ENCODE measurements at places on chromosomes 7 and 10. TPM values are rescaled to one million over a fixed set of nuclear protein-coding genes. Genes with fewer than 3 reads are reported as not detected.

- DNase-seq = peak; percentile 56
- peaks cover 17% of the 10 kb centered on the region for H3K4me1 ChIP-seq
- no peak overlapping the region for H3K4me3 ChIP-seq
- no peaks in the 10 kb centered on the region for H3K36me3 ChIP-seq
- H3K27me3 ChIP-seq = no peaks in the 10 kb centered on the region
These were observed 356.5 kb upstream of the ZNF32 start for GRCh38 chr10:44004913-44005787.

DNA sequence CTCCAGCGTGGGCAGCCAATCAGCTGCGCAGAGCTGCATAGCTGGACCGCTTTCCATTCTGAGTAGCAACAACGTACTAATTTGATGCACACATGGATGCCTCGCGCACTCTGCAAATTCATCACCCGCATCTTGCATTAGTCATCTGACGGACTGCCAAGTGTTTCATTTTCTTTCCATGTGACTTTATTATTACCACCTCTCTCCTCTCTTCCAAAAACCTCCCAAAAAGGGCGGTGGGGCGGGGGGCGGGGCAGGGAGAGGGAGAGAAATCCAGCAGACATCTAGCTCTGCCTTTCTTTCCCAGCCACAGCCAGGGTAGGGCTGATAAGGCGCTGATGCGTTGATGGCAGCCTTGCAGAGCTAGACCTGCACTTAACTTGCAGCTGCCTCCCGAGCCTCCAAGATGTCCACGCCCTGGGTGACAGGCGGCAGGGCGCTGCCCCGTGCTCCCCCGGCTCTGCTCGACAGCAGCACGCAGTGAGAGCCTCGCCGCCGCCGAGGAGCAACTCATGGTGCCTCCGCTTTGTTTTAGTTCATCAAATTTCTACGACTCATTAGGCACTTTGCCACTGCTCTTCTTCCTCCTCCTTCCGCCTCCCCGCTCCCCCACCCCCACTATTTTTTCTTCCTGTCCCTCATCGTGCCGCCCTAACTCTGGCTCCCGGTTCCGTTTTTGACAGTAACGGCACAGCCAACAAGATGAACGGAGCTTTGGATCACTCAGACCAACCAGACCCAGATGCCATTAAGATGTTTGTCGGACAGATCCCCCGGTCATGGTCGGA is 147.3 kb downstream of the CELF2 start:
- peak; percentile 75 for DNase-seq
- no peaks in the 10 kb centered on the region for H3K27me3 ChIP-seq

- DNase-seq = no peak
- no peaks in the 10 kb centered on the region for H3K27me3 ChIP-seq
- H3K36me3 ChIP-seq = no peaks in the 10 kb centered on the region
- no peaks in the 10 kb centered on the region for H3K4me1 ChIP-seq
- no peak overlapping the region for H3K4me3 ChIP-seq
- H3K27ac ChIP-seq = no peak overlapping the region
These were observed 71.0 kb downstream of the CASD1 start for GRCh38 chr7:94580601-94581000.

- DNase-seq = no peak
- no peak overlapping the region for H3K27ac ChIP-seq
- no peaks in the 10 kb centered on the region for H3K27me3 ChIP-seq
These were observed 189.7 kb downstream of the PTPRN2 start for GRCh38 chr7:158397885-158398284.

DNA sequence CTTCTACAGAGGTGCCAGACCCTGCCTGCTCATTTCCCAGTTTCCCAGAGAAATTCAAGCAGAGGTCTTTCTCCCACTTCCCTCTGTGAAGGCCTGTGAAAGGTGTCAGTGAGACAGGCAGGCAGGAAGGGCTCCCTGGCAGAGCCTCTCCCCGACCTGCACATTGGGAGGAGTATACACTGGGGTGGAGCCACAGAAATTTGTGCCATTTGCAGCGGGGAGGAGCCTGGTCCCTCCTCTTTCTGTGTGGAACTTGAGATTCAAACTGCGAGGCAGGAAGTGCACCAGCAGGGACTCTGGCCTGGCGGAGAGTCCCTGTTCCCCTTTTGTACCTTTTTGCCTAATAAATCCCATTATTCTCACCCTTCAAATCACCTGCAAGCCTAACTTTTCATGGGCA is 54.6 kb upstream of the OPN4 start:
- H3K4me1 ChIP-seq = peaks cover 23% of the 10 kb centered on the region
- no peaks in the 10 kb centered on the region for H3K36me3 ChIP-seq
- DNase-seq = no peak
- no peak overlapping the region for H3K4me3 ChIP-seq

DNA sequence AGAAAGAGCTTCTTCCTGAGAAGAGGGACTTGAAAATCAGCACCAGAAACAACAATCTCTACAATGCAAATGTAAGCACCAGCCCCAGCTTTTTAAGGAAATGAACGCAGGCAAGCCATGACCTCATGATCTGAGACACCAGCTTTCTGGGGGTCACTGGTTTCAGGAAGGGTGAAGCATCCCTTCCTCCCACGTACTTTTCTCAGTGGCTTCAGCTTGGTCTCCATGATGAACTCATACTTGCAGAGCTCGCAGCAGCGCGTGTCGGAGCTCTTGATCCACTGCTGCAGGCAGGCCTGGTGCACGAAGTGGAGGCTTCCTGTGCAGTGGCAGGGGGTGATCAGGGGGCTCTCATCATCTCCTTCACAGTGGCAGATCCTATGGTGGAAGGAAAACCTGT is 87.0 kb downstream of the ALOX5 start:
- DNase-seq = no peak
- no peaks in the 10 kb centered on the region for H3K4me1 ChIP-seq
- H3K27me3 ChIP-seq = no peaks in the 10 kb centered on the region
- no peaks in the 10 kb centered on the region for H3K36me3 ChIP-seq
- H3K4me3 ChIP-seq = no peak overlapping the region

DNA sequence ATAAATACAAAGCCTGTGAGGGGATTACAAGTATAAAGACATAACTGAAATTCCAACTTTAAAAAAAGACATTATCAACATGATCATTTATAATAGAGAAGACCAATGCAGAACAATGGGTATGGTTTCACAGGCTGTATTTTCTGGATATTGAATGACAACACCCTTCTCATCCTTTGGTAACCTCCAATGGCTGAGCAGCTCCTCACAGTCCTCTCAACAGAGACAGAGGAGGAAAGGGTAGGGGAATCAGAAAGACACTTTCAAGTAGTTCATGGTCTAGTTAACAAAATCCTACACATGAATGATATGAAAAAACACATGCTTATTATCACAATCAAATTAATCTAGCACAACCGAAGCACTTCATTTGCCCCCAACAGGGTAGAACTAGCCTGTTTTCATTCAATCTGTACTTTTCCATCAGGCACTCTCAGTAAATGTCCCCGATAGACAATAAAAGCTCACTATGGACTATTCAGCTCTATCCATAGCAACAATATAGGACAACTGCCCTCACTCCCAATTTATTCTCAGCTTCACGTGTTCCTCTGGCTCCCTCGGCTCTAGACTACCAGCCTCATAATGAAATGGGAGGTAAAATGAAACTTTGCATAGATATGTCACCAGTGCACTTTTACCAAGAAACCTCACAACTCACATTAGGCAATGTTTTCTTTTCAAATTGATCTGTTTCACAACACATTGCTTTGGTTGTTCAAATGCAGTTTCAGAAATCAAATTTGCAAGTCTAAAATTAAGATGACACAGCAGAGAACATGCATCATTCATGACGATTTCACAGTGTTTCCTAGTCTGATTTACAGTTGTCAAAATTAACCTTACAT is 211.4 kb downstream of the THSD7A start:
- no peak overlapping the region for H3K27ac ChIP-seq
- no peak for DNase-seq
- H3K4me1 ChIP-seq = no peaks in the 10 kb centered on the region
- H3K27me3 ChIP-seq = no peaks in the 10 kb centered on the region
- H3K4me3 ChIP-seq = no peak overlapping the region
- no peaks in the 10 kb centered on the region for H3K36me3 ChIP-seq

DNA sequence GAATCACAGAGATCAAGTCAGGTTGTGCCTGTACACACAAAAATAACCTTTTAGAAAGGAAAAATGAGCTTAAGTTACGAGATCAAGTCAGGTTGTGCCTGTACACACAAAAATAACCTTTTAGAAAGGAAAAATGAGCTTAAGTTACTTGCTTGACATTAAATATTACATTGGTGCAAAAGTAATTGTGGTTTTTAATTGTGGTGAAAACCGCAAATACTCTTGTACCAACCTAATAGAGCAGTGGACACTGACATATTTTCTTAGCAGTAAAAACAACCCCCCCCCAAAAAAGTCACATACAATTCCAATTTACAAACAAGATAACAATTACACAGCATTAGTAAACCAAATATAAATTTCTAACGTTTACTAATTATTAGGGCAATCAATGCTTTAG is 595.6 kb downstream of the GRM8 start:
- H3K36me3 ChIP-seq = no peaks in the 10 kb centered on the region
- no peaks in the 10 kb centered on the region for H3K4me1 ChIP-seq
- no peak overlapping the region for H3K27ac ChIP-seq
- DNase-seq = no peak
- no peaks in the 10 kb centered on the region for H3K27me3 ChIP-seq
- H3K4me3 ChIP-seq = no peak overlapping the region

GRCh38 chr10:62108759-62109586 is 159.7 kb downstream of the RTKN2 start:
- H3K4me3 ChIP-seq = no peak overlapping the region
- peaks cover 9% of the 10 kb centered on the region for H3K4me1 ChIP-seq
- H3K36me3 ChIP-seq = no peaks in the 10 kb centered on the region
- DNase-seq = no peak
- H3K27me3 ChIP-seq = no peaks in the 10 kb centered on the region
- H3K27ac ChIP-seq = no peak overlapping the region

DNA sequence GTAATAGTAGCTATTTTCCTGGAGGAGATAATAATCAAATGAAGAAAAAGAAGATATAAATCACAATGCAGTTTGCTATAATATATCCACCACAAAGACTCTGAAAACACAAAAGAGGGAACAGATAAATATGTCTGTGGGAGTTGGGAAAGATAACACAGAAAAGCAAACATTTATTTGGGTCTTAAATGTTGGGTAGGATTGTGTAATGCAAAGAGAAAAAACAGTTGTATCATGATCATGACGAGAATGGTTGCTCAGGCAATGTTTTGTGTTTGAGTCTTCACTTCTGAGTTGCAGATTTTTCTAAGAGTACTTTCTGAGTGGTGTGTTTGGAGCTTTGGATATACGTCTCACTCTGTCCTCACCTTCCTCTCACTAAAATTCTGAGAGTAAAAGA is 437.5 kb downstream of the TFEC start:
- H3K4me1 ChIP-seq = no peaks in the 10 kb centered on the region
- no peaks in the 10 kb centered on the region for H3K27me3 ChIP-seq
- no peaks in the 10 kb centered on the region for H3K36me3 ChIP-seq
- no peak overlapping the region for H3K27ac ChIP-seq
- H3K4me3 ChIP-seq = no peak overlapping the region
- no peak for DNase-seq

GRCh38 chr10:75904499-75905283 is 473.3 kb downstream of the LRMDA start:
- no peaks in the 10 kb centered on the region for H3K36me3 ChIP-seq
- DNase-seq = no peak
- H3K4me3 ChIP-seq = no peak overlapping the region
- no peaks in the 10 kb centered on the region for H3K27me3 ChIP-seq
- no peaks in the 10 kb centered on the region for H3K4me1 ChIP-seq

- no peaks in the 10 kb centered on the region for H3K27me3 ChIP-seq
- peaks cover 7% of the 10 kb centered on the region for H3K4me1 ChIP-seq
- peak; percentile 85 for DNase-seq
- peaks cover 5% of the 10 kb centered on the region for H3K36me3 ChIP-seq
- H3K4me3 ChIP-seq = peak overlapping the region; percentile 83
These were observed 442 bp downstream of the STYXL1 start for GRCh38 chr7:76047305-76047810.

SHTN1 gene
- total RNA-seq = 2.2 TPM

ACTL6B gene
- total RNA-seq = not detected

MRLN gene
- not detected for total RNA-seq

GIMAP8 gene
- total RNA-seq = not detected

MACC1 gene
- total RNA-seq = 0.36 TPM
